ENCODE measurements at places on chromosomes 1 and 21. TPM values are rescaled to one million over a fixed set of nuclear protein-coding genes. Genes with fewer than 3 reads are reported as not detected.

GRCh38 chr1:96365076-96365475, 356.5 kb upstream of the PTBP2 start:
- no peak for DNase-seq

- DNase-seq = no peak
These were observed 35.7 kb downstream of the NEK2 start for GRCh38 chr1:211639475-211640300.

GRCh38 chr1:239816081-239816782, 275.5 kb upstream of the FMN2 start:
- peak; percentile 29 for DNase-seq

DNA sequence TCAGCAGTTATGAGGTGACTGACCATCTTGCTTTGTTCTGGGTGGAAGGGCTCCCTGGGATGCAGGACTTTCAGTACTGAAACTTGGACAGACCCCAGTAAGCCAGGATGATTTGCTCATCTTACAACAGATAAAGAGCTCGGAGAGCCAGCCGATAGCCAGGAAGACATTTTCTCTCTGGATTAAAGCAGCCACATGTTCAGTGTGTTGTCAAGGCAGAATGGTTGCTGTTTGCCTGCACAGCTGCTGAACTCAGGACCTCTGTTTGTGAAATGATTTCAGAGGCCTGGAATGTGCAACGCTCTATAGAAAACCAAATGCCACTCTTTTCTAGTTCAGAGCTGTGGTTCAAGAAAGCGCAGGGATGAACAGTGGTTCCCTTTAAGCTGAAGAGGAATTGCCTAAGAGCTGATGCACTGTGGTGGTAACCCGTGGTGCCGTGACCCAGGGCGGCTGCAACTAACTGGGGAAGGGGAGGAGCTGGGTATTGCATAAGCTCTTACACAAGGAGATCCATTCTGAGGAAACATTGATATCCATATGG, 40.7 kb downstream of the CASQ2 start:
- DNase-seq = peak; percentile 51

DNA sequence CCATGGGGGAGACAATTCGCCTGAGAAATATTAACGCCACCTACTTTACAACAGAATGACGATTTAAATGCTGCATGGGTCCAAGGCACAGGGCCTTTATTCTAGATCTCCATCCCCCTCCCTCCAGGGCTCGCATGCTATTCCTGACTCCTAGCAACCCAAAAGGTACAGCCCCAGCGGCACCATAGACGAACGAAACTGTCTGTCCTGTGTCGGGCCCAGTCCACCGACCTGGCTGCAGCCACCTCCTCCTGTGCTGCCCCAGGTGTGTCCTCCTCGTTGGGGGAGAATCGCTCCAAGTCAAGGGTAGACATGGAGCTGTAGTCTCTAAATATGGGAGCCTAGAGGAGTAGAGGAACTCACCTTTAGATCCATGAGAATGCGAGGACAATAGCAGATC, 196.5 kb downstream of the TOMM20 start:
- DNase-seq = peak; percentile 7

- DNase-seq = no peak
These were observed 158.8 kb downstream of the KIF26B start for GRCh38 chr1:245313576-245313975.

- DNase-seq = no peak
These were observed 52.6 kb upstream of the RC3H1 start for GRCh38 chr1:174074757-174075156.

GRCh38 chr1:111140680-111140967, 601 bp downstream of the CEPT1 start:
- DNase-seq = no peak

- no peak for DNase-seq
These were observed 99.0 kb upstream of the WLS start for GRCh38 chr1:68331117-68331865.

- no peak for DNase-seq
These were observed 21.5 kb upstream of the COL11A1 start for GRCh38 chr1:103129796-103130195.

GRCh38 chr21:42532466-42533181, 19.0 kb downstream of the SLC37A1 start:
- peak; percentile 52 for DNase-seq

DNA sequence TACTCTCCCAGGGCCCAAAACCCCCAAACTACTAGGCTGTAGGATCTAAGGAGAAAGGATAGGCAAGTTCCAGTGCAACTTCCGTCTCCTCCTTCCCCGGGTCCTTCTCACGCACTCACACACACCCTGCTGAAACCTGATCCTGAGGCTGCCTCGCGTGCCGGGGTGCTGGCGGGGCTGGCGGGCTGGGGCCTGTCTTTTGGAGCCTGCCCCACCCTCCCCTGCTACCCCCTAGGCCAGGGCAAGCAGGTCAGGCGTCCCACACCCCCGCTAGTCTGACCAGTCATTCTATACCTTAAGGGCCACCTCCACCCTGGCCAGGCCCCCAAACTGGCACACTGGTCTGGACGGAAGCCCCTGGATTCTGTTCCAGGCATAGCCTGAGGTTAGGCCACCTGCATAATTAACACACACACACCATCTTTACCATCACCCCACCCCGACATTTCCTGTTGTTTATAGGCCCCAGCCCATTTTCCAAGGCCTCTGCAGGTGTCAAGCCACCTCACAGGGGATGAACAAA, 48.3 kb upstream of the ARTN start:
- DNase-seq = peak; percentile 75

- DNase-seq = no peak
These were observed 55.8 kb downstream of the CCDC30 start for GRCh38 chr1:42518908-42519307.

GRCh38 chr1:67307251-67308060, at the start of gene IL12RB2:
IL12RB2 (plus strand) TSS chr1:67307873; CDS start chr1:67320369, 12,496 bp downstream.
- DNase-seq = peak; percentile 20

RBM11 gene
- 0.69 TPM for total RNA-seq

CCDC185 gene
- not detected for total RNA-seq

THBS3 gene
- total RNA-seq = 16.0 TPM

MRAP gene
- total RNA-seq = not detected

CNR2 gene
- total RNA-seq = 0.13 TPM

SYPL2 gene
- total RNA-seq = 0.35 TPM

COL24A1 gene
- total RNA-seq = 0.02 TPM

TNFAIP8L2 gene
- total RNA-seq = 1.2 TPM

Measured in colonic mucosa (tissue), 4 donors.